Neural progenitor cell (in vitro differentiated cells): ENCODE measurements at places on chromosomes 11 and 22. TPM values are rescaled to one million over a fixed set of nuclear protein-coding genes. Genes with fewer than 3 reads are reported as not detected.

The C11orf91 gene
- not detected in 2 replicates for total RNA-seq

The INSC gene
- 0.09 and 0.87 TPM in 2 replicates for total RNA-seq

The TMEM191C gene
- 1.5 TPM in 1 of 2 replicates, not detected in the other for total RNA-seq

The TIMP3 gene
- total RNA-seq = 6.3 and 6.9 TPM in 2 replicates

The USP47 gene
- 55.1 and 71.7 TPM in 2 replicates for total RNA-seq

The AQP11 gene
- 0.24 and 1.1 TPM in 2 replicates for total RNA-seq

The CLDN5 gene
- 0.69 and 4.1 TPM in 2 replicates for total RNA-seq

The SORL1 gene
- 45.6 and 46.0 TPM in 2 replicates for total RNA-seq

DNA sequence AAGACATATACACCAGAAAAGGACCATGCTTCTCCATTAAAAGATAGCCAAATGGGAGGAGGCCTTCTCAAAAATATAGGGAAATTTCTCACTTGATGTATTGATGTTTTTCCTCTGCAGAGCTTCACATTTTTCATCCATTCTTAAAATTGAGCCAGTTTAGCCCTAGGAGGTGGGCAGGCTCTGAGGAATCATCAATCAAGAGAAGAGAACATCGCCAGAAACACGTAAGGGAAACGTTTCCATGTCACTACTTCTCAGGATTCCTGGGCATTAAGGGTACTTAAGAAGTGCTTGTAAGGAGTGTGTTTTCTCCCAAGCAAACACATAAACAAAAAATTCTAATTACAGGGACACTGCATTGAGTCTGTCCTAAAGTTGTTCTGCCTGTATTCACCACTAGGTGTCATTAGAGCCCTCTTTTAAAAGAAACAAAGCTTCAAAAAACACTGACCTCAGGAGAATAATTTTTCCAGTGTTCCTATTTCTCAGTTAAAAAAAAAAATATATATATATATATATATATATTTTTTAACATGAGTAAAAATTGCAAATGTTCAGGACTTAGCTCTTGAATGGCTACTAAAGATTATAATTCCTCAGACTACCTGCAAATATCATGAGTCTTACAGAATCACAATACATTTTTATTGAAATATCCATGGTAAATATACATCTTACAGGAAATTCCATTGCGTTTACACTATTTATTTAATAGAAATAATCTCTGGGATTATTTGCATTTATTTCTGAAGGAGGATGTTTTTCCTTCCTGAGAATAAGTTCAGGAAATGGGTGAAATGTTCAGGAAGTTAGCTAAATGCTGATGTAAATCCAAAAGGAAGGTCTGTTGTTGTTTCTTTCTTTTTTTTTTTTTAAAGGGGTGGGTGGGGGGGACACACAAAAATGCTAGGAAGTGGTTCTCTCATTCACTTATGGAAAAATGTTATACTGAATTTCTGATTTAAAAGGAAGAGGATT lies 16.0 kb downstream of the FZD4 start:
- H3K4me1 ChIP-seq = peaks cover 8% of the 10 kb centered on the region
- DNase-seq = peak; percentile 58

GRCh38 chr22:35708917-35709316 lies 8.8 kb upstream of the APOL5 start:
- no peak for DNase-seq
- no peak overlapping the region for H3K27ac ChIP-seq
- no peaks in the 10 kb centered on the region for H3K4me1 ChIP-seq
- no peaks in the 10 kb centered on the region for H3K36me3 ChIP-seq

GRCh38 chr11:98358551-98358950 lies 662.2 kb upstream of the CNTN5 start:
- no peak overlapping the region for H3K27ac ChIP-seq
- no peak for DNase-seq
- H3K4me1 ChIP-seq = no peaks in the 10 kb centered on the region

- H3K4me1 ChIP-seq = no peaks in the 10 kb centered on the region
- no peak overlapping the region for H3K27ac ChIP-seq
- DNase-seq = no peak
Observed at GRCh38 chr11:77668760-77669159, 31.2 kb upstream of the CLNS1A start.

- no peaks in the 10 kb centered on the region for H3K27me3 ChIP-seq
- H3K36me3 ChIP-seq = no peaks in the 10 kb centered on the region
- no peak for DNase-seq
- H3K27ac ChIP-seq = no peak overlapping the region
- H3K4me3 ChIP-seq = no peak overlapping the region
- no peaks in the 10 kb centered on the region for H3K4me1 ChIP-seq
Observed at GRCh38 chr22:23744485-23744884, 6.4 kb downstream of the ZNF70 start.

GRCh38 chr11:12604557-12605153 lies 69.6 kb upstream of the TEAD1 start:
- H3K4me1 ChIP-seq = no peaks in the 10 kb centered on the region
- no peak overlapping the region for H3K27ac ChIP-seq
- no peak overlapping the region for H3K4me3 ChIP-seq
- DNase-seq = no peak
- H3K27me3 ChIP-seq = no peaks in the 10 kb centered on the region

- H3K4me1 ChIP-seq = no peaks in the 10 kb centered on the region
- H3K27me3 ChIP-seq = no peaks in the 10 kb centered on the region
- no peak for DNase-seq
Observed at GRCh38 chr11:123040111-123040432, 21.9 kb downstream of the HSPA8 start.

DNA sequence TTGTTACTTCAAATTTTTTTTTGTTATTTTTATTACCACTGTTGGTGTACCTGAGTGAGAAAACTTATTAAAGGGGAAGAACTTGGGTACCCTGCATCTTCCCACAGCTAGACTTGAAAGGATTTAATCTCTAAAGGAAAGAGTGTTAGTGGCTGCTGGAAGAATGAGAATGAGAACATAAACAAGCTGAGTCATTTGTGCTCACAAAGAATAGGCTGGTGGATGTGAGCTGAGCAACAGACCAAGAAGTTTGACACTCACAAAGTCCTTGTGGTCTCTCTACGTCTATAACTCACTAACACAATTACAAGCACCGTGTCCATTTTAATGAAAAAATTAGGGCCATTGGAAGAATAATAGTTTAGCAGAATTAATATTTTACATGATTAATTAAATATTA lies 217.6 kb upstream of the ANO5 start:
- peak; percentile 31 for DNase-seq
- no peak overlapping the region for H3K27ac ChIP-seq
- H3K4me1 ChIP-seq = peaks cover 4% of the 10 kb centered on the region

DNA sequence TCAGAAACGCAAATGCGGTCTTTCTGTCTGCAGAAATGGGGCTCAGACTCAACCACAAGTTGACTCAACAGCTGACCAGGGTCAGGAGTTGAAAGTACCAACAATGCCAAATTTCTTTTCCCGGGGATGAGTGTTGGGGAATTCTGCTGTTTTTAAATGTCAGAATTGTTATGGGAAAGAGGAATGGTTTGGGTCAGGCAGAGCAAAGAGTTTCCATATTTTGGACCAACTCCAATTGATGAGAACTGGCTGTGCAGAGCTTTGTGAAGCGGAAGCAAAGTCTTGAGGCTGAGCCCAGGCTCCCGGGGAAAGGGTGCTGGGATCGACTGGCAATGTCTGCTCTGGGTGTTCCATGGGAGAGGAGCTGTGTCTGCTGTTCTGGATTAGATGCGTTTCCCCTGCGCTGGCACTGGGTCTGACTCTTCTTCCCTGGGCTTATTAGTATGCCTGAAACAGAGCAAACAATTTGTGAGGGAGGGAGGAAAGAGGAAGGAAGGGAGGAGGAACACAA lies 36.2 kb downstream of the TXN2 start:
- H3K36me3 ChIP-seq = no peaks in the 10 kb centered on the region
- H3K4me3 ChIP-seq = no peak overlapping the region
- no peaks in the 10 kb centered on the region for H3K4me1 ChIP-seq
- no peak overlapping the region for H3K27ac ChIP-seq
- no peaks in the 10 kb centered on the region for H3K27me3 ChIP-seq

DNA sequence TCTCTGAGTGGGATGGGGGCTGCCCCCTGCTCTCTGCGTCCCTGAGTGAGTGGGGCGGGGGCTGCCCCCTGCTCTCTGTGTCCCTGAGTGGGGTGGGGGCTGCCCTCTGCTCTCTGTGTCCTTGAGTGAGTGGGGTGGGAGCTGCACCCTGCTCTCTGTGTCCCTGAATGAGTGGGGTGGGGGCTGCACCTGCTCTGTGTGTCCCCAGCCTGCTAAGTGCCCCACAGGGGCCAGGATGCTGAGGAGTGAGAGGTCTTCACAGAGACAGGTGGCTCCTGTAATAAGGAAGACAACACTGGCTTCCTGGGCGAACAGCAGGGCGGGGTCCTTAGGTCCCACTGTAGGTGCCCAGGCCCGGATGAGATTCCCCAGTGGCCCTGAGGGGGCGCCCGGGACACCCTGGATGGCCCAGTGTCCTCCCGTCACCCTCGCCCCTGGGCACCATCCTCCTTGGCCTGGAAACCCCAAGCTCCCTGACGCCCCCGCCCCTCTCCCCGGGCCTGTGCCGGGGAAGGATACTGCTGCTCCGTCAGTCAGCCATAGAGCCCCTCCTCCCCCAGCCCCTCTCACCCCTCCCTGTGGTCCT lies 3.8 kb upstream of the CCDC188 start:
- H3K4me3 ChIP-seq = no peak overlapping the region
- no peak overlapping the region for H3K27ac ChIP-seq
- no peaks in the 10 kb centered on the region for H3K27me3 ChIP-seq
- no peaks in the 10 kb centered on the region for H3K36me3 ChIP-seq
- peaks cover 9% of the 10 kb centered on the region for H3K4me1 ChIP-seq
- DNase-seq = no peak

DNA sequence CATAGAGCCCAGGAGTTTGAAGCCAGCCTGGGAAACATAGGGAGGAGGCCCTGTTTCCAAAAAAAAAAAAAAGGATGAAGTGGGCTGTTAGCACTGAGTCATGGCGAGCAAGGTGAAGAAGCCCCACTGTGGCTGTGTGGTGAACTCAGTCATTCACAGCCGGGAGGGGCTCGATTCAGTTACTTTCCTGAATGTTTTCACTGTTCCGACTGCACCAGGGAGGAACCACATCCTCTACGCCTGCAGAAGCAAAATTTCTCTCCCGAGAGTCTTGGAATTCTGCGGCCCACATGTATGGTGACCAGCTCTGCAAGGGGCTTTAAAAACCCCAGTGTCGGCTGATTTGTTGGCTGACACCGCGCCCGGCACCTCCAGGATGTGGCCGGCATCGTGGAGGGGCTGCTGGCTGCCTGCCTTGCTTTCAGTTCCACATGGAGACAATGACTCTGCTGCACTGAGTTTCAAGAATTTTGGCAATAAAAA lies 27.8 kb upstream of the GRAMD4 start:
- peak; percentile 0 for DNase-seq
- no peaks in the 10 kb centered on the region for H3K36me3 ChIP-seq
- peaks cover 11% of the 10 kb centered on the region for H3K4me1 ChIP-seq
- H3K4me3 ChIP-seq = no peak overlapping the region
- H3K27me3 ChIP-seq = no peaks in the 10 kb centered on the region

GRCh38 chr22:45488764-45489370 lies 13.8 kb upstream of the FBLN1 start:
- H3K27me3 ChIP-seq = no peaks in the 10 kb centered on the region
- no peaks in the 10 kb centered on the region for H3K36me3 ChIP-seq
- DNase-seq = no peak
- no peaks in the 10 kb centered on the region for H3K4me1 ChIP-seq
- no peak overlapping the region for H3K4me3 ChIP-seq
- H3K27ac ChIP-seq = no peak overlapping the region

- no peak overlapping the region for H3K4me3 ChIP-seq
- H3K27me3 ChIP-seq = peaks cover 19% of the 10 kb centered on the region
- peaks cover 10% of the 10 kb centered on the region for H3K4me1 ChIP-seq
- DNase-seq = no peak
Observed at GRCh38 chr22:21951062-21951461, 1.6 kb downstream of the PPM1F start.

DNA sequence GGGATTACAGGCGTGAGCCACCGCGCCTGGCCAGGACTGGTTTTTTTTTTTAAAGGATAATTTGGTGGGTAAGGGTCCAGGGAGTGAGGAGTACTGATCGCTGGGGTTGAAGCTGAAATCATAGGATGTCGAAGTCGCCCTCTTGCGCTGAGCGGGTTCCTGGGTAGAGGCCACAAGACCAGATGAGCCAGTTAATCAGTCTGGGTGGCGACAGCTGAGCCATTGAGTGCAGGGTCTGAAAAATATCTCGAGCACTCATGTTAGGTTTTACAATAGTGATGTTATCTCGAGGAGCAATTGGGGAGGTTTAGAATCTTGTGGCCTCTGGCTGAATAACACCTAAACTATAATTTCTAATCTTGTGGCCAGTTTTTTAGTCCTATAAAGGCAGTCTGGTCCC lies 7.8 kb downstream of the APOL5 start:
- no peaks in the 10 kb centered on the region for H3K4me1 ChIP-seq
- no peak for DNase-seq
- no peaks in the 10 kb centered on the region for H3K27me3 ChIP-seq
